ENCODE measurements at places on chromosomes 7 and 10.
A peak's percentile ranks its signal among the peaks of the same experiment; 100 is the strongest.

GRCh38 chr7:28835800-28836199 lies 122.3 kb downstream of the TRIL start:
- no peak for DNase-seq

GRCh38 chr10:120963594-120964220 lies 112.5 kb downstream of the WDR11 start:
- DNase-seq = no peak

DNA sequence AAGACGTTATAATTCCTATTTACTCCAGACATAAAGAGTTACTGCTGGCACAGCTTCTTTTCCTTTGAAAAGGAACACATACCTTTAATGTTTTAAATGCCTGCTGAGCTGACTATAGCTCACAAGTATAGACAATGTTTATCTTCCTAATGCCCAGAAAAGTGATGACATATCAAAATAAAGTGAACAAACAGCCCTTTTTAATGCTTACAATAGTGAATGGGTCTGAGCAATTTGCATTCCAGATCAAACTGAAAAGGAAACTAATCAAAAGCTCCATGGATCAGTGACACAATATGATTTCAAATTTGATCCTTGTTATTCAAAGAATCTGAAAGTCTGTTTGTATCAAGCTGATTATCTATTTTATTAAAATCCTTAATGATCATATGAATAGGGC lies 233.6 kb upstream of the SEMA3E start:
- DNase-seq = no peak

DNA sequence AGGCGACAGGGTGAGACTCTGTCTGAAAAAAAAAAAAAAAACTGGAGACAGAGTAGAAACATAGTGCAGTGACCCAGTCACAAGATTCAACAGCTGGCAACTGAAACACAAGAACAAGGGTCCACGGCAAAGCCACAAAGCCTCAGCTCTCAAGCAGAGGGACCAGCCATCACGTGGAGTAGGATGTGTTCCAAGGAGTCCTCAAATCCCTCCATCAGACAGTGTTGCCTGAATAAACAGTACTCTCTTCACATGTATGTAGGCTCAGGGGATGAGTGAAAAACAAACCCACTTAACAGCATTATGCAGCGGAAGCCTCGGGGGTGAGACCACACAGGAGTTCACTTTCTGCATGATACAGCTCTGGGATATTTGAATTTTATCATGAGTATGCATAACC lies 62.0 kb downstream of the SLIT1 start:
- no peak for DNase-seq

DNA sequence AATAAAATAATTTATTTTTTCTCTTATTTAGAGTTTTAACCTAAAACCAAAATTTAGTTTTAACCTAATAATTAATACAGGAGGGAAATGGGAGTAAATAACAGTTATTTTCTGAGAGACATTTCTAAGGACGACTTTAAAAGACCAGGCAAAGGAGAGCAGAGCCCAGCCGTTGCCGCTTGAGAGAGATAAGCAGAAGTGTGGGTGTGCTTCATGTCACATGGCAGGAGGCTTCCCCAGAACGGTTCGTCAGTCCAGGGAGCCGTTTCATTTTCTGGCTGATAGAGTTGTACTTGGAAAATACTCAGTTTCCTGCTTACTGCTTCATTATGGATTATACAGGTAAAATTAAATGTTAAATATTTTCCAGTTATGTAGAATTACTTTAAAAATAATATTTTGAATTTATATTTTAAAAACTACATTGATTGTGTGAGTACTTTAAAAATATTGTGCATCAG lies 61.4 kb downstream of the ST7 start:
- peak; percentile 50 for DNase-seq

GRCh38 chr10:84826704-84827103 lies 498.3 kb downstream of the CCSER2 start:
- no peak for DNase-seq

All from femur (tissue), 1 donor.